Progenitor cell of endocrine pancreas (in vitro differentiated cells): ENCODE measurements at places on chromosomes 7 and 10.

GRCh38 chr10:30103595-30104320 lies 44.4 kb upstream of the JCAD start:
- no peak for DNase-seq

DNA sequence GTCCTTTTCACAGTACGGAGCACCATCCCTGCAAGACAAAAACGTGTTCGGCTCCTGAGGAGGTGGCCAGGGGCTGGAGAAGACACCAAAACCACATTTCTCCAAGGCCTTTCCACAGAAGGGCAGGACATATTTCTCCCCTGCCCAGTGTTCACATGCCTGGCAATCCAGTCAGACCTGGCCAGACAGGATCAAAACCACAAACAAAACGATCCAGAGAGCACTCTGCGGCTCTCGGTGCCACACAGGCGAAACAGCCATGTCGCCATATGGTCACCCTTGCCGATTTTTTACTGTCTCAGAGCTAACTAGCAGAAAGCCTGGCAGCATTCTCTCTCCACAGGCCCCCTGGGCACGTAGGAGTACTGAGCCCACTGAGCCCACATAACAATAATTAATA lies 113.0 kb downstream of the ABLIM1 start:
- no peak for DNase-seq

DNA sequence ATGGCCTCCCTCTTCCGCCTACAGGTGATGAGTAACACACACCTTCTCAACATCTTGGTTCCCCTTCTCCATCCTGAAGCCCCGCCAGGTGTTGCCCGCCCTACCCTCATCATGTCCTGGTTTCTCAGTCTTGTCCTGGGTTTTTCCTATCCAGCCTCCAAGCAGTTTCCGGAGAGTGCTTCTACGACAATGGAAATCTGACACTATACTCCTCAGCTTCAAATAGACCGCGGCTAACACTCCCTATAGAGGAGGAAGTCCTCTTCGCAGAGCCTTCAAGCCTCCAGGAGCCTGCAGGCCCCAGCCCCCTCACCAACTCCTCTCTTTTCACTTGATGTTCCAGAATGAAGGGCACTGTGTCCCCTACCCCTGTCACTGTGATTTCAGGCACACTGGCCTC lies 147.4 kb downstream of the PRPF18 start:
- DNase-seq = no peak

DNA sequence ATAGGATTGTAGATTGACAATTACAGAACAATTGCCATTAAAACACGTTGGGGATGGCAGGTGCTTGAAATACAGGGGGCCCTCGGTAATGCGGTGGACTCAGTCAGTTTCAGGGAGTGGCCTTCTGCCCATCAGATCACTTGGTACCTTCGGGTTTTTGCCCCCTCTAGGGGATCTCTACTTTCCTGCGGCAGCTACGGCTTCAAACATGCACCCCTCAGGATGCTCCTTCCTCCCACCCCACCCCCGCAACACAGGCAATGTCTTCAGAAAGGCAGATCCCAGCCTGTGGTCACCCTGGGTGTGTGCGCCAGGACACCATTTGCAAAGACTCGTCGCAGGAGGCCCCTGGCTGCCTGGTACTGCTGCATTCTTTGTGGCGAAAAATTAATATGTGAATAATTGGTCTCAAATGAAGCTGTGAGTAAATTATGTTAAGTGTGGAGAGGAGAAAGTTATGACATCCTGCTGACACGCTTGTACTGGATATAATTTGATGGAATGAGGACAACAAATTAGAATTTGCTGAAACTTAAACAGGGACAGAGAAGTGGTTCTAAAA lies 431.0 kb upstream of the MKI67 start:
- no peak for DNase-seq

- no peak for DNase-seq
Measured at GRCh38 chr7:138755331-138755747, 42.5 kb upstream of the TMEM213 start.

- DNase-seq = no peak
Measured at GRCh38 chr7:56125831-56126230, 9.6 kb upstream of the NUPR2 start.
